ENCODE measurements at places on chromosomes 6 and 20.

GRCh38 chr6:4892785-4893485 lies 110.9 kb downstream of the RPP40 start:
- DNase-seq = no peak

DNA sequence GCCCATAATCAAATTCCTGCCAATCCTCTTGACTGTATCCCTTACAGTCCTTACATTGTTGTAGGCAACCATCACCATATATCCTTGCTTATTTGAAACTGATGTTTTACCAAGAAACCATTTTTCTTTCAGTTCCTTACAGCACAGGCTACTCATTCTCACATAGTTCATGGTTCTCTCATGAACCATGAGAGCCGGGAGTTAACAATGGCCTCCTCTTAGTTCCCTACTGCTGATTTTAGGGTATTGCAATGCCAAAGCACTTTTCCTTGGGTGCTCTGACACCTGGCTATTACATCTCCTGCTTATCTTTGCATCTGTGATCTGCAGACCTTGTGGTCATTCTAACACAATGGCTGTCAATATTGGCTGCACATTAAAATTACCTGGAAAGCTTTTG lies 133.4 kb downstream of the MYB start:
- DNase-seq = no peak

DNA sequence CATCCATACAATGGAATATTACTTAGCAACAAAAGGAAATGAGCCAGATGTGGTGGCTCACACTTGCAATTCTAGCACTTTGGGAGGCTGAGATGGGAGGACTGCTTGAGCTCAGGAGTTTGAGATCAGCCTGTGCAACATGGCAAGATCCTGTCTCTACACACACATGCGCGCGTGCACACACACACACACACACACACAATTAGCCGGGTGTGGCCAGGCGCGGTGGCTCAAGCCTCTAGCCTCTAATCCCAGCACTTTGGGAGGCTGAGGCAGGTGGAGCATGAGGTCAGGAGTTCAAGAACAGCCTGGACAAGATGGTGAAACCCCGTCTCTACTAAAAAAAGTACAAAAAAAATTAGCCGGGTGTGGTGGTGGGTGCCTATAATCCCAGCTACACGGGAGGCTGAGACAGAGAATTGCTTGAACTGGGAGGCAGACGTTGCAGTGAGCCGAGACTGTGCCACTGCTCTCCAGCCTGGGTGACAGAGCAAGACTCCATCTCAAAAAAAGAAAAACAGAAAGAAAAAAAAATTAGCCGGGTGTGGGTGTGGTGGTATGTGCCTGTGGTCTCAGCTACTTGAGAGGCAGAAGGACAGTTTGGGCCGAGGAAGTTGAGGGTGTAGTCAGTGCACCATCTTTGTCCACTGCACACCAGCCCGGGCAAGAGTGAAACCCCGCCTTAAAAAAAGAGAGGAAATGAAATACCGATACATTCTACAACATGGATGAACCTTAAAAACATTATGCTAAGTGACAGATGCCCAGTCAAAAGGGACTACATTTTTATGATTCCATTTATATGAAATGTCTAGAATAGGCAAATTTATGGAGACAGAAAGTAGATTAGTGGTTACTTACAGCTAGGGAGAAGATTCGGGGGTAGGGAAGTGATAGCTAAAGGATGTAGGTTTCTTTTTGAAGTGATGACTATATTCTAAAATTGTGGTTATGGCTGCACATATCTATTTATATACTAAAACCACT lies 52.5 kb downstream of the RBL1 start:
- no peak for DNase-seq

- no peak for DNase-seq
Observed at GRCh38 chr6:7332090-7332745, 19.2 kb upstream of the SSR1 start.

DNA sequence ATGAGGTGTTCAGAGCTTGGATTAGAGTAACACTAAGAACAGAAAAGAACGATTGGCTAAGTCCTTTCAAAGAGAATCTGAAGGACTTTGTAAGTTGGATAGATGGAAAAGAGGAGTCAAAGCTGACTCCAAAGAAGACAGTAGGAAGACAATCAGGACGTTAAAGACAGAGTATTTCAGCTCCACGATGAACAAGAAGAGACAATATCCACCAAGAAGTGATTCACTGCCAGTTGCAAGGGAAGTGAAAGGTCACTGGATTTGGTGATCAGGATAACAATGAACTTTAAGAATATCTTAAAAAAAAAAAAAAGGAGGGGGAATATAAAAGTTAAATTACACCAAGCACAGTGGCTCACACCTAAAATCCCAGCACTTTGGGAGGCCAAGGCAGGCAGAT lies 17.9 kb downstream of the REPS1 start:
- DNase-seq = no peak

DNA sequence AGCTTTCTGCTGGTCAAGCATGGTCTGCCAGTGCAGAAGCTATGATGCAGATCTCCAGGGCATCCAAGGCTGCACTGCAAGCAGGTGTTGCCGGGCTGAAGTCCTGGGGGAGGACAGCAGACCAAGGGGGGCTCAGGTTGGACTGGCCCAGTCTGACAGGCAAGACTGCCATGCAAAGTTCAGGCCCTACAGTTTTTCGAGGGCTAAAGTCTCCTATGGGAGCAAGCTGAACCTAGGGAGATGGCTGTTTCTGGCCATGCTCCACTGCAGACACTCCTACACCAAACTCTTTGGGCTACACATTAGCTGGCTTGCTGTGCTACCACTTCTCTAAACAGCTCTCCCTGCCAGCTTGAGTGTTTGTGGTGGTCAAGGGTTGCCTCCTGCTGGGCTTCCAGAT lies 130.0 kb upstream of the SYNCRIP start:
- DNase-seq = no peak

- DNase-seq = no peak
Observed at GRCh38 chr6:166660157-166660688, 33.2 kb upstream of the RPS6KA2 start.

DNA sequence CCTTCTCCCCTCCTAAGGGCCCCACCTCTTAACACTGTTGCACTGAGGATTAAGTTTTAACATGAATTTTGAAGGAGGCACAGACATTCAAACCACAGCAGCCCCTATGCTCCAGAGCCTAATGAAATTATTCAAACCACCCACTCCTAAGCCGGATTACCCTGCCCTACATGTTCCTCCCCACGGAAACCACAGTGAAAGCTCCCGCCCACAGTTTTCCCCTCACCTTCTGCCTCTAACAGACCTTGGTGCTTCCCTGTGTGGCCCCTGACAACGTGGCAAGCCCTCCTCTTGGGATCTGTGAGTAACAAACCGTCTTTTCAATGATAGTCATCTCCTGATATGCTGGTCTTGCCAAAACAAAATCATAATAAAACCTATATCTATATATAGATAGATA lies 74.8 kb downstream of the RIN2 start:
- DNase-seq = no peak

DNA sequence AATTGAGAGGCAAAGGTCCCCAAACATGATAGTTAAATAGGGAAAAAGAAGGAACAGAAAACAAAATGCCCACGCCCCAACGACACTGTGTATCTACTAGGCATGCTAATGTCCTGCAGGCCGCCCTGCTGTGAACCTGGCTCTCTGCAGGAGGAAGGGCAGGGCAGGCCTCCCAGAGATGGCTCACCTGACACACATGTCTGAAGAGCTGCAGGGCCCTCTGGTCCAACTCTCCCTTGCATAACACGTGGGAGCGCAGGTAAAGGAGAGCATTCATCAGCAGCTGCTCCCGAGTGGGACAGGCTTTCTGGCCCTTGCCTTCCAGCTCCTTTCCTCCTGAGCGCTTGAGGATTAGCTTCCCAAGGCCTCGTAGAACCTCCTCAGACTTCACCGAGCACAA lies 53.7 kb upstream of the LYRM2 start:
- DNase-seq = no peak

DNA sequence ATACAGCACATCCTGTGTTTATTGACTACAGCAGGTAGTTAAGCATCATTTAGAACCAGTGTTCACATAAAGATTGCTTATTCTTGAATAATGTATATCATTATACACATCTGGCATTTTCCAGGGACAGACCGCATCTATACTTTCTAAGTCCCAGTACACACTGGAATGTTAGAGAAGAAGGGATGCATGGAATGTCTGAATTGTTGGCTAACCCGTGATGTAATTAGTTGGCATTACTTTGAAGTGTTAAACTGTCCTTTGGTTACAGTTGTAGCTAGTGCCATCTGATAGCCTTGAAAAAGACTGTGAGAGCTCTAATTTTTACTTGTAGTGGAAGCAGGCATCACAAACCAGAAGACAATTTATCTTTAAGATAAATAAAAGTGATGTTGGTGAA lies 29.8 kb upstream of the MCHR2 start:
- DNase-seq = no peak

DNA sequence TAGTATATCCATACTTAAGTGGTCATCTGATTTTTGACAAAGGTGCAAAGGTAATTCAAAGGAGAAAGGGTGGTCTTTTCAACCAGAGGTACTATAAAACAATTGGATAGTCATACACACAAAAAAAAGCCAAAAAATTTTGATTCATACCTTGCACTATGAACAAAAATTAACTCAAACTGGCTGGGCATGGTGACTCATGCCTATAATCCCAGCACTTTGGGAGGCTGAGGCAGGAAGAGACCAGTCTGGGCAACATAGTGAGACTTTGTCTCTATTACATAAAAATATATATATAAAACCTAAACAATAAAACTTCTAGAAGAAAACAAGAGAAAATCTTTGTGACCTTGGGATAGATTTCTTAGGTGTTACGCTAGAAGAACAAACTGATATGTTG lies 43.8 kb upstream of the ADIG start:
- DNase-seq = no peak
